Stimulated activated CD8-positive, alpha-beta memory T cell treated with anti-CD3 and anti-CD28 coated beads, Interleukin-4, amount 100 ng/mL, for 1 hour (primary cell): ENCODE measurements at places on chromosomes 5 and 9.

DNA sequence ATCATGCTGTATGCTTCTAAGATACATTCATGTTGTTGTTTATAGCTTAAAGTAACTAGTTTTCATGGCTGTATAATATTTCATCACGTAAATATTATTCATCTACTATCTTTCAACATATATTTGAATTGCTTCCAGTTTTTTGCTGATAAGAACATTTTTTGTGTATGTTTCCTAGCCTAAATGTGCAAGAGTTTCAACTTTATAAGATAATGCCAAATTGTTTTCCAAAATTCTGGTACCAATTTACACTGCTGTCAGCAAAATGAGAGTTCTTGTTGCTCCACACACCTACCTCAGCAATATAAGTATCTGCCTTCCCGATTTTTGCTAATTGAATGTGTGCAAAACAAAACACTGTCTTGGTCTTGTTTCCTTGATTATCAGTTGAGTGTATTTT is 178.3 kb downstream of the CRB2 start:
- DNase-seq: no peak

DNA sequence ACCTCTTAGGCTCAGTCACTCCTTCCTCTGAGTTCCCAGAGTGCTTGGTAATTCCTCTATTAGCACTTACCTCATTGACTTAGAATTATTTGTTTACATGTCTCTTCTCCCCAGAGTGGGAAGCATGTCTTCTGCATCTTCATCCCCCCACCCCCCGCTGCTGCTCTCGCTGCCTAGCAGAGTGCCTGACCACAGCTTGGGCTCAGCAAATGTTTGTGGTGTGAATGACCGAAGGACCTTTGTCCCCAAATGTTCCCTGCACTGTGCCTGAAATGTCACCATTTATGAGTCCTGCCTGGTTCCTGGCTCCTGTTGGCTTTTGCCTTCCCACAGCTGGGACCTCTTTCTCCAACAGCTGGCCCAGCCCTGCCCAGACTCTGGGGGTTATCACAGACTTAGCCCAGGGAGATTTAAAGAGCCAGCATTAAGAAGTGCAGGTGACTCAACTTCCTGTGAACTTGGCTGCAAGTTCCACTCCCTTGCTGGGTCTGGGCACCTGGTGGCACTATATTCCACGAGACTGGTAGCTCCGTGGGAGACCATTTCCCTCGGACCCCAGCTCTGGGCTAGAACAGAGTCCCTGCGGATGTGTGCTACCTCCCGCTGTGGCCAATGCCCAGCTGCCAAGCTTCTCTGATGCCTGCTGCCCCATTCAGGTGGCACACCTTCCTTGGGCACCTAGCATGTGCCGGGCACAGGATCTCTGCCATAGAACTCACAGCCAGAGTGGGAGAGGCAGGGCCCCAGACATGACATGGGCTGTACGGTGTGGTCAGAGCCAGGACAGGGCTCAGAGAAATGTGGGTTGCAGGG is 1.8 kb upstream of the HMCN2 start:
- DNase-seq: no peak

GRCh38 chr5:149930749-149931574 is 13.6 kb downstream of the PDE6A start:
- no peak for DNase-seq

DNA sequence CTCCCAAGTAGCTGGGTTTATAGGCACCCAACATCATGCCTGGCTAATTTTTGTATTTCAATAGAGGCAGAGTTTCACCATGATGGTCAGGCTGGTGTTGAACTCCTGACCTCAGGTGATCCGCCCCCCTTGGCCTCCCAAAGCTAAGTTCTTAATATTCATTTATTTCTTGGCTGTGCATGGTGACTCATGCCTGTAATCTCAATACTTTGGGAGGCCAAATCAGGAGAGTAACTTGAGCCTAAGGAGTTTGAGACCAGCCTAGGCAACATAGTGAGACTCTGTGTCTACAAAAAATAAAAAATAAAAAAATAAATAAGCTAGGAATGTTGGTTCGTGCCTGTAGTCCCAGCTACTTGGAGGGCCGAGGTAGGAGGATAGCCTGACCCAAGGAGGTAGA is 587.1 kb upstream of the FTMT start:
- no peak for DNase-seq

DNA sequence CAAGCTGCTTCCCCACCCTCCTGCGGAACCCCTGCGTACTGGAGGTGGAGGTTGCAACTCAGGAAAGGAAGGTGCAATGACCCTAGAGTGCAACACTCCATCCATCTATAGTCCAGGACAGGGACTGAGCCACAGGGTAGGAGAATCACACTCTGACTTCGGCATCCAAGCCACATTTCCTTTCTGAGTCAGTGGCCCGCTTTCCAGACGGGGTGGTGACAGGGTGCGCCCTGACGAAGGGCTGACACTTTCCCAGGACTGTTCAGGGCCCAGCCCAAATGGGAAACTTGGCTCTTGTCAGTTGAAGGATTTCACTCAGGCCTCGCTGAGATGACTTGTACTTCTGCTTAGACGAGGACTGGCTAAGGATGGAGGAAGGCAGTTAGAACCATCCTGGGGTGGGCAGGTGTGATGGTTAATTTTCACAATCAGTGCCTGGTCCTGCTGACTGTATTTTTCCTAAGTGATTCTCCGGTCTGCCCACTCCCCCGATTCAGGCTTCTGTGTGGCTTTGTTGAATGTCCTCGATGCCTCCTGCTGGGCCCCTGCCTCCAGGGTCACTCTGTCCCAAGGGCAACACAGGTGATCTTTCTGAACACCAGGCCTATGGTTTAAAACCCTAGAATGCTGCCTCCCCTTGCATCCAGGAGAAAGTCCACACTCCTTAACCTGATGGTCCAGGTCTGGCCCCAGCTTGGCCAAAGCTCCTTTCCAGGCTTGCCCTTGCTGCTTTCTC is 228.1 kb downstream of the FSTL4 start:
- DNase-seq: no peak
